ENCODE measurements at places on chromosomes 6 and 20.
A peak's percentile ranks its signal among the peaks of the same experiment; 100 is the strongest.

- H3K4me3 ChIP-seq, result no peak overlapping the region
- no peak for DNase-seq
- no peaks in the 10 kb centered on the region for H3K27me3 ChIP-seq
- H3K4me1 ChIP-seq, result peaks cover 15% of the 10 kb centered on the region
These were observed 44.2 kb upstream of the TMEM217 start for GRCh38 chr6:37302086-37302686.

- H3K4me1 ChIP-seq, result no peaks in the 10 kb centered on the region
- DNase-seq, result no peak
- no peak overlapping the region for H3K4me3 ChIP-seq
- no peak overlapping the region for H3K27ac ChIP-seq
- H3K36me3 ChIP-seq, result no peaks in the 10 kb centered on the region
These were observed 123.2 kb downstream of the TINAG start for GRCh38 chr6:54431466-54431865.

DNA sequence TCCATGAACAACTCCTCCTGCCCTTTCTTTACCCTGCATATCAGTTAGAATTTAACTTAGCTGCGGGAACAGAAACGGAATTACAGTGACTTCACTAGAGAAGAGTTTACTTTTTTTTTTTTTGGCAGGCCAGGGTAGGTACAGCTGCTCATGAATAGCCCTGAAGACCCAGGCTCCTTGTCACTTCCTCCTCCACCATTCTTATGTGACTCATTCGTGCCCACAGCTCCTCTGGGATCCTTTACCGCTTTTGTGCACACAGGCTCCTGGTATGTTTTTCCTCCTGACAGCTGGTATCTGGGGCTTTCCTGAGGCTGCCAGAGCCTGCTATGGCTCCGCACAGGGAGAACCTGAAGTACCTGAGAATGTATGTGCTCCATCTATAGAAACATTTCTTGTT is 3.9 kb upstream of the KCNS1 start:
- no peaks in the 10 kb centered on the region for H3K36me3 ChIP-seq
- H3K27ac ChIP-seq, result no peak overlapping the region
- no peak overlapping the region for H3K4me3 ChIP-seq

DNA sequence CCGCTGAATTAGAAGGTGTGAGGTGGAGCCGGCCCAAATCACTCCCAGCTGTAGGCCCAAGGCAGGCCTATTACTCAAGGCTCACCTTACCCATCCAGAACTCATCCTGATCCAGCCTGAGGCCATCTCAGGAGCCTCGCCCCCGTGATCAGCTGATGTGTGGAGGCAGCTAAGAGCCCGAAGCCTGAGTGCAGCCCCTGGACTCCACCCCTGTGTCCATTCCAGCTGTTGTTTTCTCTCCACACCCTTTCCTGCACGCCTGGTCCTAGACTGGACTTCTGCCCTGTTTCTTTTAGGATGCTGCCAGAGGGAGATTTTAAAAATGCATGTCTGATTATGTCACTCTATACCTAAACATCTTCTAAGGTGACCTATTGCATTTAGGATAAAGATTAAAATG is 124.7 kb upstream of the SUPT3H start:
- no peak overlapping the region for H3K4me3 ChIP-seq
- peaks cover 4% of the 10 kb centered on the region for H3K36me3 ChIP-seq
- H3K4me1 ChIP-seq, result peaks cover 43% of the 10 kb centered on the region
- no peak overlapping the region for H3K27ac ChIP-seq
- no peak for DNase-seq

GRCh38 chr6:129473546-129473945 is 236.4 kb downstream of the ARHGAP18 start:
- H3K4me1 ChIP-seq, result peaks cover 11% of the 10 kb centered on the region
- no peaks in the 10 kb centered on the region for H3K27me3 ChIP-seq
- H3K4me3 ChIP-seq, result no peak overlapping the region

DNA sequence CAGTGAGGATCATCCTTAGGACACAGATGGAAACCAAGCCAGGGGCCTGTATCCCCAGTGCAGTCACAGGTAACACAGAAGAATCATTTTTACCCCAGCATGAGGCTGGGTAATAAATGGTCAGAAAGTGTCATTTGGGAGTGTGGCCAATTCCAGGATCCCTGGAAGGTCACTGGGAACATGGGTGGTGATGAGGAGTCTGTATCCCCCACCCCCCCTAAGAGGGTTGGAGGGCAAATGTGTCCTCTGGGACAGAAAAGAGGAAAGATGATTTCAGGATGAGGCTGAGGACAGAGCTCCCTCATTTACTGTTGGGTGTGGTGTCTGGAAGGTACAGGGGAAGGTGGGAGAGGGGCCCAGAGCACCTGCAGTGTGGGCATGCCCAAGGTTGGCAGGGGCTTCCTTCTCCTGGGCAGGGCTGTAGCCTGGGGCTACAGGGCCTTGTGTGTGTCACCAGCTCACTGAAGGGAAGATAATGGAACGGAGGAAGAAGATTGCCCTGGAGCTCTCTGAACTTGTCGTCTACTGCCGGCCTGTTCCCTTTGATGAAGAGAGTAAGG is 34.5 kb downstream of the PLCG1 start:
- H3K27me3 ChIP-seq, result no peaks in the 10 kb centered on the region
- H3K4me1 ChIP-seq, result peaks cover 6% of the 10 kb centered on the region
- H3K4me3 ChIP-seq, result no peak overlapping the region
- peaks cover 19% of the 10 kb centered on the region for H3K36me3 ChIP-seq
- DNase-seq, result no peak

- peaks cover 10% of the 10 kb centered on the region for H3K4me1 ChIP-seq
- peaks cover 7% of the 10 kb centered on the region for H3K36me3 ChIP-seq
- H3K27me3 ChIP-seq, result no peaks in the 10 kb centered on the region
These were observed 32.1 kb upstream of the PPP1R3G start for GRCh38 chr6:5053038-5053437.

DNA sequence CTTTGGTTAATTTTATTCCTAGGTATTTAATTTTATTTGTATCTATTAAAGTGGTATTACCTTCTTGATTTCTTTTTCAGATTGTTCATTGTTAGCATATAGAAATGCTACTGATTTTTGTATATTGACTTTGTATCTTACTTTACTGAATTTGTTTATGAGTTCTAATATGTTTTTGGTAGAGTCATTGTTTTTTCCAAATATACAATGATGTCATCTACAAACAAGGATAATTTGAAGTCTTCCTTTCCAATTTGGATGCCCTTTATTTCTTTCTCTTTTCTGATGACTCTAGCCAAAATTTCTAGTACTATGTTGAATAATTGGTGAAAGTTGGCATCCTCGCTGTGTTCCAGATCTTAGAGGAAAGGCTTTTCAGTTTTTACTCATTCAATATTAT is 43.0 kb upstream of the HMGCLL1 start:
- no peak overlapping the region for H3K27ac ChIP-seq
- no peaks in the 10 kb centered on the region for H3K4me1 ChIP-seq
- H3K36me3 ChIP-seq, result no peaks in the 10 kb centered on the region
- H3K4me3 ChIP-seq, result no peak overlapping the region
- no peak for DNase-seq
- H3K27me3 ChIP-seq, result no peaks in the 10 kb centered on the region

DNA sequence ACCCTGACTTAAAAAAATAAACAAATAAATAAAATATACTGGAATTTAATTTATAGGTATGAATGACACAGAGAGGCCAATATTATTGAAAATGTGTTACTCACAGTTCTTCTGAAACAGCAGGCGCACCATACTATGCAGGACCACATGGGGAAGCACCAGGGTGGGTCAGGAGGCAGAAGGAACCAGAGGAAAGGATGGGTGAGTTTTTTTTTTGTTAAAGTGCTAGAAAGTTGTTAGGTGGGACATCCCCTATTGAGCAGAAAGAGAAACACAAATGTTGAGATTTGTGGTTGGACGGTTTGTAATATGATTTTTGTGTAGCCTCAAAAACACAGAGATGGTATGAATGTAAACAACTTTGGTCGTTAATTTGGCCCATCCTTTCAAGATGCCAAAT is 26.0 kb downstream of the PTPRA start:
- DNase-seq, result no peak
- H3K27ac ChIP-seq, result no peak overlapping the region
- no peaks in the 10 kb centered on the region for H3K4me1 ChIP-seq
- no peaks in the 10 kb centered on the region for H3K27me3 ChIP-seq
- peaks cover 8% of the 10 kb centered on the region for H3K36me3 ChIP-seq

DNA sequence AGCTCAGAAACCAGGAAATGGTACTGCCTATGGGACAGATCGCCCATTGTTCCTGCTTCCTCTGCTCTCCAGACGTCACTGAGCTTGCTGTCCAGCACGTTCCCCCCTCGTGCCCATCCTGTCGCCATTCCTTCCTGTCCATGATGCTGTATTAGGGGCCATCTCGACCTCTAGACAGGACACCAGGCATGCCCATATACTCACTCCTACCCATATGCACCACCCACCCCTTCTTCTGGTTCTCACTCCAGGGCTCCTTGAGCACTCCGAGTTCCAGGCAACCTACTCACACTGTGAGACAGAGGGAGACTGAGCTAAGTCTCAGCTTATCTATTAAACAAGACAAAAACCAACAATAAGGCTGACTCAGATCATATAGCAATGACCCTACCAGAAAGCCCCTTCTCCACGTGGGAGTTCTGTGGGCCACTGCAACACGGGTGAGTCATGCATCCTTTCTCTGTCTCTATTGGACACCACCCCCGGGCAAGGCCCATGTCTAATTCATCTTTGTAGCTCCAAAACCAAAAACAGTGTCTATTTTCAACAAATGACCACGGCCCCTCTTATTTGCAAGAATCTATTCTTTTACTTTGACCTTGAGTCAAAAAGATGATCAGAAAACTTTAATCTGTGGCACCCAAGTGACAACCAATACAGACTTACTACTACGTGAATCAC is 65.7 kb downstream of the PSMG4 start:
- no peak overlapping the region for H3K4me3 ChIP-seq
- peaks cover 50% of the 10 kb centered on the region for H3K4me1 ChIP-seq
- H3K27me3 ChIP-seq, result no peaks in the 10 kb centered on the region
- H3K27ac ChIP-seq, result peak overlapping the region; percentile 12

- H3K4me1 ChIP-seq, result no peaks in the 10 kb centered on the region
- H3K4me3 ChIP-seq, result peak overlapping the region; percentile 91
- no peaks in the 10 kb centered on the region for H3K36me3 ChIP-seq
- no peak overlapping the region for H3K27ac ChIP-seq
- DNase-seq, result no peak
These were observed 25.3 kb downstream of the BFSP1 start for GRCh38 chr20:17505636-17506517.

DNA sequence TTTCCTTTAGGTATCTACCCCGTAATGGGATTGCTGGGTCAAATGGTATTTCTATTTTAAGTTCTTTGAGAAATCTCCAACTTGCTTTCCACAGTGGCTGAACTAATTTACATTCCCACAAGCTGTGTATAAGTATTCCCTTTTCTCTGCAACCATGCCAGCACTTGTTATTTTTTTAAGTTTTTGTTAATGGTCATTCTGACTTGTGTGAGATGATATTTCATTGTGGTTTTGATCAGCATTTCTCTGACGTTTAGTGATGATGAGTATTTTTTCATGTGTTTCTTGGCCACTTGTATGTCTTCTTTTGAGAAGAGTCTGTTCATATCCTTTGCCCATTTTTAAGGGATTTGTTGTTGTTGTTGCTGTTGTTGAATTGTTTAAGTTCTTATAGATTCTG is 871.1 kb downstream of the KIF16B start:
- peaks cover 6% of the 10 kb centered on the region for H3K4me1 ChIP-seq
- no peak overlapping the region for H3K4me3 ChIP-seq
- DNase-seq, result no peak
- no peaks in the 10 kb centered on the region for H3K36me3 ChIP-seq
- no peak overlapping the region for H3K27ac ChIP-seq

- H3K36me3 ChIP-seq, result no peaks in the 10 kb centered on the region
- H3K4me1 ChIP-seq, result peaks cover 21% of the 10 kb centered on the region
- H3K27ac ChIP-seq, result peak overlapping the region; percentile 97
- peak overlapping the region; percentile 96 for H3K4me3 ChIP-seq
These were observed 688 bp downstream of the COMMD7 start for GRCh38 chr20:32742322-32743236.

- H3K4me3 ChIP-seq, result no peak overlapping the region
- peaks cover 36% of the 10 kb centered on the region for H3K27me3 ChIP-seq
- H3K36me3 ChIP-seq, result no peaks in the 10 kb centered on the region
- H3K27ac ChIP-seq, result no peak overlapping the region
- H3K4me1 ChIP-seq, result no peaks in the 10 kb centered on the region
These were observed 67.9 kb downstream of the STK35 start for GRCh38 chr20:2169456-2170088.

DNA sequence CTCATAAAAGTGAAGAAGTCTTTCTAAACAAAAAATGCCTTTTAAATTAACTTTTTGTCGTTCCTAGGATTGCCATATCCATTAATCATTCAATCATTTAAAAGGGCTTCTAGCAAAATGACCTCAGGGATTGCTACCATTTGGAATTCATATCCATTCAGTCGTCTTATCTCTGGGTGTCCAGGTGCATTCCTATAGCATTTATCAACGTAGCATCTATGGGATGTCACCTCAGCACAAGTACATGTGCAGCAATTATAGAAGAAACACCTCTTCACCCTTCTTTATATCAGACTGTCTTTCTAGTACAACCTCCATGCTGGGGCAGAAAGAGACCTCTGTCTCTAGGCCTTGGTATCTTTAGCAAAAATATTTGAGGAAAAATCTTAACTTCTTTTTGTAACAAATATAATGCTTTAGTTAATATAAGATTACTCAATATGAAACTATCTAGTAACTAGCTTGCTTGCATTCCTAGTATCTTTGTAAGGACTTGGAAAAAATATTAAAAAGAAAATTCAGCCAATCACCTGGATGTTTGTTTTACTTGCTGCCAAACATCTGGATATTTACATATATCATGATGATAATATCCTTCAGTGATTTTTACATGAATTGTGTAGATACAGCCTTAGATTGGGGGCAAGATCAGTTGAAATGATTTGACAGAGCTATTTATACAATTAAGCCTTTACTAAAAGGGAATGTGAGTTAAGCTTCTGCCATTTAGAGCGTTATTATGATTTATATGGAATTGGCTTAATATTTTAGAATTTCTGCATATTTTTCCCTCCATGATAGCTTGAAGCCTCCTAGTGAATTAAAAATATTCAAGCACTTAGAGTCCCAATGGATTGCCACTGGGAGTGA is 356.8 kb downstream of the HDGFL1 start:
- H3K4me1 ChIP-seq, result peaks cover 39% of the 10 kb centered on the region
- no peak overlapping the region for H3K27ac ChIP-seq
- no peak for DNase-seq
- H3K4me3 ChIP-seq, result no peak overlapping the region

- no peak for DNase-seq
- no peaks in the 10 kb centered on the region for H3K27me3 ChIP-seq
- no peak overlapping the region for H3K4me3 ChIP-seq
- peaks cover 56% of the 10 kb centered on the region for H3K36me3 ChIP-seq
- H3K4me1 ChIP-seq, result peaks cover 10% of the 10 kb centered on the region
- H3K27ac ChIP-seq, result no peak overlapping the region
These were observed 40.1 kb upstream of the DYNLRB1 start for GRCh38 chr20:34475979-34476736.

Measured in type B pancreatic cell (in vitro differentiated cells).